ENCODE measurements at places on chromosomes 5 and 9. TPM values are rescaled to one million over a fixed set of nuclear protein-coding genes. Genes with fewer than 3 reads are reported as not detected.

Gene MCTP1
- total RNA-seq, result 6.4 TPM

Gene TMEM232
- total RNA-seq, result 2.9 TPM

- peak; percentile 59 for DNase-seq
Observed at GRCh38 chr9:34559624-34560455, 29.7 kb downstream of the CNTFR start.

Gene CDX1
- total RNA-seq, result not detected
